ENCODE measurements at places on chromosomes 7 and 10.

GRCh38 chr7:54066643-54067042 is 475.5 kb upstream of the VSTM2A start:
- DNase-seq = no peak

GRCh38 chr10:76408646-76409045 is 977.2 kb downstream of the LRMDA start:
- DNase-seq = no peak

- DNase-seq = no peak
Observed at GRCh38 chr7:51255536-51256208, 60.9 kb downstream of the COBL start.

GRCh38 chr7:107782374-107782773 is 20.6 kb downstream of the SLC26A3 start:
- DNase-seq = no peak

- DNase-seq = no peak
Observed at GRCh38 chr7:40772096-40772495, 637.3 kb downstream of the SUGCT start.

GRCh38 chr10:19882621-19883020 is 66.4 kb downstream of the PLXDC2 start:
- no peak for DNase-seq

DNA sequence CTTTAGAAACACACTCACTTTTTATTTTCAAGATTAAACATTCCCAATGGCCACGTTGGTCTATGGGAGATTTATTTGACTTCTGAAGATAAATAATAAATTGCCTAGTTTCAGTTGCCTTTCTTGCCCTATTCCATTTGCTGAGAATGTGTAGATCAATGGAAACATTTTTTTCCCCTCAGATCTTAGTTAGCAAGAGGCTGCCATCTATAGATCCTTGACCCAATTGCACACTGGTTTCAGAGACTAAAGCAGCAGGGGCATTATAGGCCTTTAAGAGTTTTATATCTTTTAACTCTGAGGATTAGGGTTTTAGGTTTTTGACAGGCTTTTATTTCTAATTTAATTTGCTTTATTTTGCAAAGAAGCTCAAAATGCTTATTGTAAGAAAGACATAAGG is 163.2 kb upstream of the GPR26 start:
- no peak for DNase-seq

- no peak for DNase-seq
Observed at GRCh38 chr7:79051915-79052314, 401.6 kb downstream of the MAGI2 start.

DNA sequence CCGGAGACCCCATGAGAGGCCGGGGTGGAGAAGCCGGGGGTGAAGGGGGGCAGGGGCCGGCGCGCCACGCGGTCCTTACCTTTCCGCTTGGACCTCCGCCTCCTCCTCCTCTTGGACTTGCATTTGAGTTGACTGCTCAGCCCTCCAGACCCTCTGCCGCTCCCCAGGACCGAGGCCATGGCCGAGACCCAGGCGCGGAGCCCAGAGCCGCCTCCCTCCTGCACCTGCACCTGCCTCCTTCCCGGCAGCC is 428 bp downstream of the ADARB2 start:
- no peak for DNase-seq

DNA sequence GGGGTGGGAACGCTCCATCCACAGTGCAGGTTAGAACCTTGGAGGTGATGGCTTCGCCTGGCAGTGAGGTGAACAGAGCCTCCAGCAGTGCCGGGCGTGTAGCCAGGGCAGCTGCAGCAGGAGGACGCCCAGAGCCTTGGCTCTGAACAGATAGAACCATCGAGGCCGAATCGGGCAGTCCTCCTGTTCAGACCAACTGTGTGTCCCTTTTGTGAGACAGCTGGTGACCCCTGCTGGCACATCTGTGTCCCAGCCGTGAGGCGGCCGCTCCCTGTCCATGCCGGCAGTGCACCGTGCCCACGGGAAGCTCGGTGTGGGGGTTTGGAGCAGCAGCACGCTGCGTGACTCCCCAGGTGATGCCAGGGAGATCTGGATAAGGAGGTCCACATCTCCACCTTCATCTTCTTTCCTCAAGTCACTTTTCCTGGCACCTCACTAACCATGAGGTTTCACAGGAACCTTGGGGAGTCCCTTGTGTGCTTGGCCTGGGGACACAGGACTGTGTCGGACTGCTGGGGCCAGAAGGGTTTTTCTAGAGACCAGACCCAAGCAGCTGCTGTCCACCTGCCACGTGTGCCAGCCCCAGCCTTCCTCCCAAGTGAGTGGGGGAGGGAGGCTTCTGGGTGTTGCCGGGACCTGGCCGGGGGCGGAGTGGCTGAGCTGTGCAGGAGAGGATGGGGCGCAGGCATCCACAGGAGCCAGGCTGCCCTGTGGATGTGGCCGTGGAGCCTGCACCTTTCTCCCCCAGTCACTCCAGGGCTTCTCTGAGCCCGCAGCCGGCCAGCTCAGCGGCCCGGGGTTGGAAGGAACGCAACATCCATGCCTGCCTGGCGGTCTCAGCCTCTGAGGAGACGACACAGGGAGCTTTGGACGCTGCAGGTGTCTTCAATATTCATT is 69.4 kb downstream of the DNAJB6 start:
- no peak for DNase-seq

GRCh38 chr10:61971003-61971325 is 69.5 kb downstream of the ARID5B start:
- no peak for DNase-seq

DNA sequence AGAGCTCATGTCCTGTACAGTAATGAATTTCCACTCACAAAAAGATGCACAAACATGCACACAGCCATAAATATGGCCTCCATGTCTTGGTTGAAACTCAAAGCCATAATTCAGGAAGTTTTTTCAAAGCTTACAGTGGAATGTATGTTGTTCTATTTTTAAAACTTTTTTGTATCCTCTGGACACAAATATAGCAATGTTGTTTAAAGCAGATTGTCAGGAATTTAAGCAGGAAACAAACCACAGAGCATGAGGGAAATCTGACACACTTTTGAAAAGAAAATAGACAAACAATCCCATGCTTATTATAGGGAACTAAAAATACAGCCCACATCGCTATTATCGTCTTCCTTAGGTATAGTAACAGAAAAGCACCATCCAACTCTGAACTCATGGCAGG is 21.5 kb downstream of the LRRN3 start:
- no peak for DNase-seq

- DNase-seq = no peak
Observed at GRCh38 chr7:106618480-106618879, 42.5 kb downstream of the CCDC71L start.

DNA sequence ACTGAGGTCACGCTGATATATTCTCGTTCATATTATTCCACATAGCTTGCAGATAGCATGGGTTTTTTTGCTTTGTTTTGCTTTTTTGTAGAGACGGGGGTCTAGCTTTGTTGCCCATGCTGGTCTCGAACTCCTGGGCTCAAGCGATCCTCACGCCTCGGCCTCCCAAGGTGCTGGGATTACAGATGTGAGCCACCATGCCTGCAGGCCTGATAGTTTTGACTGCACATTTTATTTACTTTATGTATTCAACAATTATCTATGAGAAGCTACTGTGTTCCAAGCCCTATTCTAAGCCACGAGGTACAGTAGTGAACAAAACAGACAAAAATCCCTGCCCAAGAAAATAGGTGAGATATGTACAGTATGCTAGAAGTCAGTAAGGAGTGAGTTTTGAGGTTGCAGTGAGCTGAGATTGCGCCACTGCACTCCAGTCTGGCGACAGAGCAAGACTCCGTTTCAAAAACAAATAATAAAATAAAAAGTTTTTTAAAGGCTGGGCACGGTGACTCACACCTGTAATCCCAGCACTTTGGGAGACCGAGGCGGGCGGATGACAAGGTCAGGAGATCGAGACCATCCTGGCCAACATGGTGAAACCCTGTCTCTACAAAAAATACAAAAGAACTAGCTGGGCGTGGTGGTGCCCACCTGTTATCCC is 1.3 kb upstream of the YWHAG start:
- no peak for DNase-seq

DNA sequence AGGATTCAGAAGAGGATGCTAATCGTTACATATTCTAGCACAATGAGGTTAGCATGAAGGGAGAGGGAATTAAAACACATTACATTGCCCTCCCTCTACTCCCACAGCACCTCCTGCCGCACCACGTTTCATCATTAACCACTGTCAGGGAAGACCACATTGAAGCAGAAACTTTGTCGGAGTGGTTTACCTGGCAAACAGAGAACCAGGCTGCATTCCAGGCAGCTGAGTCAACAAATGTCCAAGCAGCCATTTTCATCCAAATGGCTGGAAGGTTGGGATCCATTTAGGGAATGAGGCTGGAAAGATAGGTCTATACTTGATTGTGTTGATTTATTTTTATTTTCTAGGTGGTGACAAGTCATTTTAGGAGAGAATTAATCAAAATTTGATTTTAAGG is 273.6 kb downstream of the DYNC1I1 start:
- no peak for DNase-seq

- DNase-seq = no peak
Observed at GRCh38 chr7:49775065-49775948, 1.9 kb downstream of the VWC2 start.

GRCh38 chr10:96387161-96387560 is 28.4 kb upstream of the OPALIN start:
- DNase-seq = no peak

DNA sequence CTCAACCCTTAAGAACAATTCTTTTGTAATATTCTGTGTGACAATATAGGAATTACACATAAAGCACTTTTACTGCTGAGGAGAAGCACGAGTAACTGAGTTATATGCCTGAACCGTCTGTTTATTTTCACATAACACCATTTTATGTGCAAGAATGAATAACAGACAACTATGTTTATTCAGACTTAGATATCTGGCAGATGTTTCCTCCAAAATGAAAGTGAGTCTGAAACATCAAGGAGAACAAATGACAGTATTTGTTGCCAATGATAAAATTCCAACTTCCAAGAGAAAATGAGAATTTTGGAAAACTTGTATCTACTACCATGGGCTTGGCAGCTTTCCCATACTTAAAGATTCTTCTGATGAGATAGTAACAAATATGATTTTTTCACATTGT is 51.4 kb downstream of the DNMBP start:
- no peak for DNase-seq

DNA sequence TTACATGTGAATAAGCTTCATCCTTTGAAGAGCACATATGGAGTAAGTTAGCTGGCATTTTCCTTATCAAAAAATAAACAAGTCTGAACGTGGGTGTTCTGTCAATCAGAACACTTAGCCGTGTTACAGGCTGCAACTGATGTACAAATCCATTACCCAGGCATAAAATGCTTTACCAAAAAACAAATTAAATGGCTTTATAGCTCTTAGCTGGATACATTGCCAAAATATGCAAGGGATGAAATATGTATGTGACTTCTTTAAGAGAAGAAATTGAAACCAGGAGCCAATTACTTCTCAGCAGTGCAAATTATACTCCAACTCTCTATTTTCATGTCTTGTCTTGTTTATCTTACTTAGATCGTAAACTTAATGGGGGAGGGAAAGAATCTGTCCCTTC is 214.8 kb downstream of the DGKB start:
- no peak for DNase-seq

GRCh38 chr10:74916283-74916682 is 89.9 kb downstream of the KAT6B start:
- no peak for DNase-seq

DNA sequence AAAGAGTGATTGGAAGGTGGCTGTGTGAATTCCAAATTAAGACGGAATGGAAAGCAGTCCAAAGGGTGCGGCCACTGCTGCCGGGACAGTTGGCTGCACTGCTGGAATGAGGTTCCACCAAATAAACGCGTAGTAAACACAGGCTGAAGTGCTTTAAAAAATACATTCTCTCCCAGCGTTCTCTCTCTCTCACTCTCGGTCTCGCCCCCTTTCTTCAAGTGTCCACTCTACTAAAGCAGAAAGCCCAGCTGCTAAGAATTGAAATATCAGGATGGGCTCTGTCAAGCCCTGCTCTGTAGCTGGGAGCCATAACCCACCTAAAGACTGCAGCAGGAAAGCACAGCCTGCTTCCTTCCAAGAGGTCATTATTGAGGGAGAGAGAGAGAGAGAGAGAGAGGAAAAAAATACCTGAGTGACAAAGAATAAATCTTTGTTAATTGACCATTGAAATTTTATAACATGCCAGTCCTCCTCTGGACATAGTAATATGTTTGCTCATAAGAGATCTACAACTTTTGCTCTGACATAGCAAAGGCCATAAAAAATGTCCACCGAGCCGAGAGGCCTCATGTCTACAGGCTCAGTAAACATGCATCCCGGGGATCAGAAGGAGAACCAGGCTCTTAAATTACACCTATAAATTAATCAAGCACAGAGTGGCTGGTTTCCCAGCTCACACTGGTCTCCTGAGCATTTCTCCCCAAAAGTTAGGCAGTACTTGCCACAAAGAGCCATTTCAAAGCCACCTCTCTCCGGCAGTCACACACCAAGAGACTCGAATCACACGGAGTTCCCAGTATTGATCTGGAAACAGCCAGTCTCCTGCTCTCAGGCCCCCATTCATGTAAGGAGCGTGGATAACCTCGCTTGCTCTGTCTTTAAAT is 72.8 kb downstream of the FGFR2 start:
- no peak for DNase-seq

GRCh38 chr7:44264221-44264931 is 61.0 kb downstream of the CAMK2B start:
- no peak for DNase-seq

- DNase-seq = no peak
Observed at GRCh38 chr7:44215531-44215930, 14.8 kb downstream of the YKT6 start.

- no peak for DNase-seq
Observed at GRCh38 chr10:129486805-129487204, 19.8 kb downstream of the MGMT start.

- peak; percentile 76 for DNase-seq
Observed at GRCh38 chr7:8217200-8218068, 44.5 kb downstream of the ICA1 start.

DNA sequence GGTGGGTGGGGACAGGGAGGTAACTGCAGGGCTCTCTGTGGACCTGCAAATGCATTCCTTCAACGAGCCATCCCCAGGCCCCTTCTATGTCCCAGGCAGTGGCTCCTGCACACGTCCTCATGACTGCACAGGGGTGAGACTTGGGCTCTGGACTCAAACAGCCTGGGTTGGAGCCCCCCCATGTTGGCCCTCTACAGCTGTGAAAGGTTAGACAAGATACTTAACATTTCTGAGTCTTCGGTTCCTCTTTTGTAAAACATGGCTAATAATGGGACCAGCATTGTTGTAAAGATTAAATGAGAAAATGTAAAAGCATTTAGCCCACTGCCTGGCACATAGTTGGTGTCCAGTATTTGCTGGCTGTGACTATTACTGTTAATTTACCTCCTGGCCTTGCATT is 41.8 kb downstream of the CHST3 start:
- no peak for DNase-seq

DNA sequence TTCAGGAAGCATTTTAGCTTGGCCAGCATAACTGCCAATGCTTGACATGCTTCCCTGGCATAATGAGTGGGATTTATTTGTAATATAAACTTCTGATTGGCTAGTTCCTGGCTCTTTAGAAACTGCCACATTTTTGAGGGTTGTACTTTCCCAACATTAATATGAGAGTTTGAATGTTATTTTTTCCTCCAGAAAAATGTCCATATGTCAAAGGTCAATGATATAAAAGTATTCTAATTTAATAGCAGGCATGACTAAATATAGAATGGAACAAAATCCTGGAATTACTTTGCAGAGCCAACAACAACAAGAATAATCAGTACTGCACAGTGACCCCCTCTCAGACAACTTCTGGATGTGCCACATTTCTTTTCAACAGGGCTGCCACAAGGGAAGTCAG is 352.6 kb downstream of the PRPF18 start:
- DNase-seq = no peak

Measured in activated CD4-positive, alpha-beta T cell treated with anti-CD3 and anti-CD28 coated beads, Interleukin-10, Interleukin-2, amounts not matched to agents 100 ng/mL and 50 ng/mL, durations not matched to agents 16 hours and 8 hours (primary cell).